Bronchial epithelial cell (primary cell): ENCODE measurements at places on chromosomes 11 and 22. TPM values are rescaled to one million over a fixed set of nuclear protein-coding genes. Genes with fewer than 3 reads are reported as not detected.
A peak's percentile ranks its signal among the peaks of the same experiment; 100 is the strongest.

EMID1 gene
- total RNA-seq: not detected in 2 replicates

MPPED2 gene
- not detected in 2 replicates for total RNA-seq

ANO9 gene
- 7.4 and 9.2 TPM in 2 replicates for total RNA-seq

JHY gene
- 1.1 and 2.9 TPM in 2 replicates for total RNA-seq

SGSM1 gene
- not detected in 2 replicates for total RNA-seq

OR5A1 gene
- not detected in 2 replicates for total RNA-seq

RFPL1 gene
- not detected in 2 replicates for total RNA-seq

EIF1AD gene
- 39.7 and 44.5 TPM in 2 replicates for total RNA-seq

APOBEC3H gene
- total RNA-seq: 0.13 and 0.26 TPM in 2 replicates

- peak; percentile 64 for DNase-seq
These were observed 8.0 kb upstream of the IL2RB start for GRCh38 chr22:37157516-37158285.

GRCh38 chr22:43449205-43449830 is 37.5 kb downstream of the MPPED1 start:
- no peak for DNase-seq

DNA sequence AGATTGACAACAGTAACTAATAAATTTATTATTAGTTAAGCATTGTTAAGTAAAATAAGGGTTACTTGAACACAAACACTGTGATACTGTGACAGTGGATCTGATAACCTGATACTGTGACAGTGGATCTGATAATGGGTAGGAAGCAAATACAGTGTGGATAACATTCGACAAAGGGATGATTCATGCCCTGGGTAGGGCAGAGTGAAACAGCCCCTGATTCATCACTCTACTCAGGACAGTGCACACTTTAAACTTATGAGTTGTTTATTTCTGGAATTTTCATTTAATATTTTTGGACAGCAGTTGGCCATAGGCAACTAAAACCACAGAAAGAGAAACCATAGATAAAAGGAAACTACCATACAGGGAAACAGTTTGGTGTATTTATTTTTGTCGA is 60.8 kb upstream of the CTSC start:
- DNase-seq: peak; percentile 95

GRCh38 chr11:35165030-35165422 is 26.1 kb downstream of the CD44 start:
- no peak for DNase-seq

GRCh38 chr11:119872611-119873310 is 143.8 kb upstream of the NECTIN1 start:
- no peak for DNase-seq

- DNase-seq: no peak
These were observed 211.6 kb downstream of the TBC1D22A start for GRCh38 chr22:46974077-46974476.

GRCh38 chr22:22798232-22798616 is 89.4 kb upstream of the IGLL5 start:
- DNase-seq: peak; percentile 29

GRCh38 chr11:41237382-41237781 is 222.1 kb downstream of the LRRC4C start:
- DNase-seq: no peak

DNA sequence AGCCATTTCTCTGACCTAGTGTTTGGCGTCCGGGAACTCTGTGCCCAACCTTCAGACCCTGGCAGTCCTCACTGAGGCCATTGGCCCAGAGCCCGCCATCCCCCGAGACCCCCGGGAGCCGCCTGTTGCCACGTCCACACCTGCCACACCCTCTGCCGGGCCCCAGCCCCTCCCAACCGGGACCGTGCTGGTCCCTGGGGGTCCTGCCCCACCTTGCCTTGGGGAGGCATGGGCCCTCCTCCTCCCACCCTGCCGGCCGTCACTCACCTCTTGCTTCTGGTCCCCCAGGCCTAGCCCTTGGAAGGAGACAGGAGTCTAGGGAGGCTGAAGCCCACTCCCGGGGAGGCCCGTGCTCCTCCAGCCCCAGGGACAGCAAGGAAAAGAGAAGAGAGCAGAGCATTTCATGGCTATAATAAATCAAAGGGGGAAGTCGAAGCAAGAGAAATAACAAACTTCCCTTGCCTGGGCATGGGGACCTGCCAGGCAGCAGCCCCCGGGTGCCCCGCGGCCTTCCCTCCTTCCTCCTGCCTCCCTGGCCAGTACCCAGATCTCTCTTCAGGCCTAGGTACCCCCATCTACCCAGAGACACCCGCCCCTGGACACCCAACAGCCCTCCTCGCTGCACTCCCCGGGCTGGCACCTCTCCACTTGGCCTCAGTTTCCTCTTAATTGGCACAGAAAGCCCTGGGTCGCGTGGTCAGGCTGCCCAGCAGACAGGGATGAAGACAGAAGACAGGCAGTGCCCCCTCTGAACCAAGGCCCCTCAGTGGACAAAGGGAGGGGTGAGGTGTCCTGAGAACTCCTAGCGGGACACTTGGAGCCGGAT is 13.0 kb upstream of the SLC39A13 start:
- no peak for DNase-seq

GRCh38 chr11:131666006-131666405 is 295.6 kb downstream of the NTM start:
- no peak for DNase-seq

- peak; percentile 97 for DNase-seq
These were observed 74.6 kb downstream of the AASDHPPT start for GRCh38 chr11:106152013-106152412.

GRCh38 chr11:111173221-111173620 is 72.3 kb upstream of the POU2AF2 start:
- DNase-seq: no peak

GRCh38 chr22:45268167-45268957 is 16.4 kb upstream of the UPK3A start:
- DNase-seq: no peak

GRCh38 chr11:118126082-118126838 is 26.4 kb downstream of the SCN4B start:
- DNase-seq: peak; percentile 81

GRCh38 chr22:25558341-25558740 is 6.1 kb upstream of the GRK3 start:
- DNase-seq: no peak

DNA sequence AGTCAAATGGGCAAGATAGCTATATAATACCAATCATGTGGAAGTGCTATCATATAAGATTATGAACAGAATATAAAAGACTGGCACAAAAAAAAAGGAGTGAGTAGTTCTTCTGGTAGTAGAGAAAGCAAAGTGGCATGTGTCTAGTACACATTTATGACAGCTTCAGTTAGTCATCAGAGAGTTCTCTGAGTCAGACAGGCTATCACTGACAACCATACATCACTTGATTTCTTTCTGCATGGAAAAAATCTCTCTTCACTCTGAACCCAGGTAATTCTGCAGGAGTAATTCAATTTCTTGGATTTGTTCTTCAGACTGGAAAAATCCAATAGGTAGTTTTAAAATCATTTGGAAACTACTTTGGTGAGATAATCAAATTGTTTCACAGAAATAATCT is 286.8 kb upstream of the ANO3 start:
- peak; percentile 73 for DNase-seq

DNA sequence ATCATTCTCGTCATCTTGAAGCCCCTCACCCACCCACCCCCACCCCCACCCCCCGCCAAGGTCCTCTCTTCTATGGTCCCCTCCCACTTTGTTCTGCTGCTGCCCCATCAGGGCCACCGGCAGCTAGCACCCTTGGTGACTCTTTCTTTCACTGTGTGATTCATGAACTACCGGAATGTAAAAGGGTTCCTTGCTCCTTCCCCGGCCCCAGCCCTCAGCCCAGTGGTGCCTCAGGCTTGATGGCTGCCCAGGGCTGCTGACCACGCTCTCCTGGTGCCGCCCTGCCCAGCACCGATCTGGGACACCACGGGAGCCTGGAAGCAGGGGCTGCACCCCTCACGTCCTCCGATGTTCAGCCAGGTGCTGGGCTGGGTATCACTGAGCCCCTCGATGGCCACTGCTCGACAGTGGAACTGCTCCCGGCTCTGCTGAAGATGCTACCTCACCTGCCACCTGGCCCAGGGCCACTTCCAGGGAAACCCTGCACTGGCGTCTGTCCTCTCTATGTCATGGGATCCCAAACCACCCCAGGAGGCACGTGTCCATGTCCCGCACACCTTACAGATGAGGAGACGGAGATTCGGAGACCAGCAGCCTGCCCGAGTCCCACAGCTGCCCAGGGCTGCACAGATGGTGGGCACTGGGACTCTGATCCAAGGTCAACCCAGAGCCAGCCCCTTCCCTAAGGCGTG is 39.7 kb downstream of the IGLL5 start:
- DNase-seq: no peak

GRCh38 chr11:65021003-65021402 is 6.2 kb upstream of the SNX15 start:
- no peak for DNase-seq

GRCh38 chr11:130711193-130711592 is 205.1 kb downstream of the SNX19 start:
- DNase-seq: no peak

DNA sequence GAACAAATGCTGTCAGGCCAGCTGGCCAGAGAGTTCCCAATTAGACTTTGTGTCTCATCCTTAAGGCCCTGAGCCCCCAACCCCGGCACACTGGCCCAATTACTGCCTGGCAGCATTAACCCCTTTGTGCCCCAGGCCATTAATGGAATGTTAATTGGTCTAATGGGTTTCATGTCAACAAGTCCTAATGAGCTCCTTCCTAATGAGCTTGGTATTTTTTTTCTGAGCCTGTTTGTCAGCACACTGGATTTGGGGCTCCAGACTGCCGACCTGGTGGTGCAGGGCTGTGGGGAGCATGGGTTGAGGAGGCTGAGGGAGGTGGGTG is 148.8 kb downstream of the FEZ1 start:
- no peak for DNase-seq

DNA sequence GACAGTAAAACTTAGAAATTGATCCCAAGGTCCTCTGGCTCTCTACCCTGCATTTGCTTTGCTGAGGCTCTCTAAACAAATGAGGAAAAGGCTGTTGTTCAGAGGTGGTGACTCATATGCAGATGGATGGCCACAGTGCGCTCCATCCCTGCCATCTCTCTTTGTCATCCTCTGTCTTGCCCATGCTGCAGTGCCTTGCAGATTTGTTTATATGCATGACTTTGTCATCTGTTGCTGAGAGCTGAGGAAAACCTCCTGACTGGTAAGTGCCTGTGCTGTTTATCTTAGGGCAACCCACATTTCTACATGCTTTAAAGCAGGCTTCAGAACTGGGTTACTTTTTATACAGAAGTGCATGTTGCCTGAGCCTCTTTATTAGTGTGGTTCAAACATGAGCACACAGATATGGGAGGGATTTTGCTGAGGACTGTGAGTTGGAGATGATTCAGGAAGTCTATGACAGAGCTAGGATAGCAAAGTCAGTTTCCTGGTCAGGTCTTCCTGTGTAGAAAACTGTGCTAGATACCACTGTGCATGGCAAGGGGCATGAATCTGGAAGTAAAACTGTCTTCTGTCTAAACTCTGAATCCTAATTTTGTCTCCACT is 57.4 kb downstream of the JAM3 start:
- DNase-seq: peak; percentile 66

DNA sequence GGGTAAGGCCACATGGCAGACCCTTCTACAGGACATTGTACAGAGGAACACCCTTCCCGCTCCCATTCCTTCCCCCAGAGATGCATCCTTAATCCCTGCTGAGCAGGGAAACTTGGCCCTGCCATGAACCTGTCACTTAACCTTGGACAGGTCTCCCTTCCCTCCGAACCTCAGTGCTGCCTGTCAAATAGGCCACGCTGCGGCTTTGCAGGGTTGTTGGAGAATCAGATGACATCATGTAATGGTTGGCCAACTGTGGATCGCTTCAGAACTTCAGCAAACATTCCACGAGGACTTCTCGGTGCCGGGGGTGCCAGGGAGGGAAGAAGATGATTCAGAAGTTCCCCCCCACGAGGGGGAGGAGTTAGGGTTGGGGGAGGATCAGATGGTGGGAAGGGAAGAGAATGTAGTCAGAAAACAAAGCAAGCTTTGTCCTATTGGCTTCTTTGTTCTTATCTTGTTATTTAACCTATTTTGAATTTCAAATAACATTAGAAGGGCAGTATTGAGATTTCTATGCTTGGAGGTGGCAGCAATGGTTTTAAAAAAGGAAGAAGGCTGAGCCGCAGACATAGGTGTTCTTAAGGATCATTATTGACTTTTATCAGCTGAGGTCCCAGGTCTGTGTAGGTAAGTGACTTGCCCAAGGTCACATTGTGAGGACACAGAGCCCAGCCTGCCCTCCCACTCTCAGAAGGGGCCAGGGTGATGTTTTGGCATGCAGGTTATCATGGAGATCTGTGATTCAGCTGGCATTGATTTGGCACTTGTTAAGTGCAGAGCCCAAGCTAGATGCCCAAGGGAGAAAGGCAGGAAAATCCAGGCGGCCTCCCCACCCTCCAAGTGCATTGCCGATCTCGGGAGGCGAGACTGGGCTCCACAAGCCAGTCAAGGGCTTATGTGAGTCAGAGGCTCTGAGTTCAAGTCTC is 3.1 kb downstream of the CDC42EP1 start:
- peak; percentile 90 for DNase-seq

- no peak for DNase-seq
These were observed 15.3 kb downstream of the TUG1 start for GRCh38 chr22:30984317-30984716.

DNA sequence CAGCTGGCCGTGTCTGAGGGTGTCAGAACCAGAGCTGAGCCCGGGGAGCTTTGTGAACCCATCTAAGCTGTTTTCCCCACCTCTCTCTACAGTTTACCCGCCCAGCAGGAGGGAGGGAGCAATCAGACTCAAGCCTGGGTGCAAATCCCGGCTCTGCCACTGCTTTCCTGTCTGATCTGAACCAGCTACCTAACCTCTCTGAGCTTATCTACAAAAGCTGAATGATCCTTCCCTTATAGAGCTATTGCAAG is 252 bp downstream of the APOL2 start:
- no peak for DNase-seq

- DNase-seq: no peak
These were observed 94.8 kb downstream of the EXT2 start for GRCh38 chr11:44189986-44190882.
